Gastrocnemius medialis (tissue), 4 donors: ENCODE measurements at places on chromosomes 2 and 18. TPM values are rescaled to one million over a fixed set of nuclear protein-coding genes. Genes with fewer than 3 reads are reported as not detected.

DNA sequence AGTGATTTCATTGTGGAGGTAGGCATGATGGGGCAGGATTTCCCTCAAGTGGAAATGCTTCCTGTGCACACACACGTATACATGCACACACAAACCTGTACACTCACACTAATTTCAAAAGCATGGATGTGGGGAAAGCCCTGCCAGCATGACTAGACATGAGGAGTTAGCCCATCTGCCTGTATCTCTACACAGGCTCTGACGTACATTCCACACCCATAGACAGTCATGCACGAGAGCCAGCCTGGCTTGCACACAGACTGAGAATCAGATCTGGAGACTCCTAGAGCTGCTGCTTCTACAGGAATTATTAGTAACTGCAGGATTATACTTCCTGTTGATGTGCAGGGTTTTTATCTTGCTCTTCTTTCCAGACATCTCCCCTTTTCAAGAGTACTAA, 27.3 kb upstream of the NFU1 start:
- H3K4me1 ChIP-seq = no peaks in the 10 kb centered on the region
- no peaks in the 10 kb centered on the region for H3K27me3 ChIP-seq
- no peak overlapping the region for H3K4me3 ChIP-seq
- H3K36me3 ChIP-seq = peaks cover 11% of the 10 kb centered on the region
- peak overlapping the region; percentile 46 for H3K27ac ChIP-seq

GRCh38 chr2:57313678-57314077, 732.9 kb upstream of the VRK2 start:
- no peak for DNase-seq
- H3K27ac ChIP-seq = no peak overlapping the region
- H3K4me1 ChIP-seq = no peaks in the 10 kb centered on the region
- H3K27me3 ChIP-seq = no peaks in the 10 kb centered on the region
- H3K36me3 ChIP-seq = no peaks in the 10 kb centered on the region
- no peak overlapping the region for H3K4me3 ChIP-seq

DNA sequence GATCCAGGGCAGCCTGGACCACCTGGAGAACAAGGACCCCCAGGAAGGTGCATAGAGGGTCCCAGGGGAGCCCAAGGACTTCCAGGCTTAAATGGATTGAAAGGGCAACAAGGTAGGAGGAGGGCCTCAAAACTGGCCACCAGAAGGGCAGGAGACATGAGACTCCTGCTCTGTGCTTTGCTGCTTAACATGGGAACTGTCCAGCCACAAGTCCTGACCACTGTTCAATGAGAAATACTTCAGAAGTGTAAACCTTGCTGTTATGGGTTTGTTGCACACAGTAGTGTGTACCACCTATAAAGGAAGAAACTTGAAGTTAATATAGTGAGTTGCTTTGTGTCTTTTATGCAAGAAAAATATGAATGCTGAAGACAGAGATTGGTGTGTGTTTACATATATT, 44.2 kb upstream of the MFF start:
- DNase-seq = no peak
- no peak overlapping the region for H3K4me3 ChIP-seq
- no peak overlapping the region for H3K27ac ChIP-seq
- no peaks in the 10 kb centered on the region for H3K36me3 ChIP-seq

GRCh38 chr2:118925981-118926380, 16.0 kb upstream of the MARCO start:
- H3K36me3 ChIP-seq = no peaks in the 10 kb centered on the region
- H3K27me3 ChIP-seq = no peaks in the 10 kb centered on the region
- H3K27ac ChIP-seq = no peak overlapping the region

DNA sequence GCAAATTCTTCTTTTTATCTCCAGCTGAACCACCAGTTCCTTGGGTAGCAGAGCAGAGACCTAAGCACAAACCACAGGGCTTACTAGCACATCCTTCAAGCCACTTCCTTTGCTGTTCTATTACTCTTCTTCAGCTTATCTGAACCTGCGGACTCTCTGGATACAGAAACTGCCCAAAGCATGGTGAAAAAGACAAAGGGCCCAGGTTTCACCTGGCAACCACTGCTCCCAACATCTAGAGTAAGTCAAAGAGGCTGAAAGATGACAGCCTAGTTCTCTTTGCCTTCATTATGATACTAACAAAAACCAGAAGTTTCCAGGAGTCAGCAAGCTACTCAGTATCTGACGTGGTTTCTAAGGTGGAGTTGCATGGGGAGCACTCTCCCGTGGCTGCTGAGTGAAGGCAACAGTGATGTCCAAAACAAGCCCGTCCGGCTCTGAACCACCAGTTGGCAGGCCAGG, 43.4 kb downstream of the KANSL3 start:
- no peak overlapping the region for H3K4me3 ChIP-seq
- no peaks in the 10 kb centered on the region for H3K36me3 ChIP-seq
- H3K27ac ChIP-seq = peak overlapping the region; percentile 91
- no peaks in the 10 kb centered on the region for H3K27me3 ChIP-seq

Gene E2F6
- total RNA-seq = 46.1 TPM
